ENCODE measurements at places on chromosomes 1 and 21. TPM values are rescaled to one million over a fixed set of nuclear protein-coding genes. Genes with fewer than 3 reads are reported as not detected.

Gene ZNF648
- not detected for total RNA-seq

Gene SH3BGR
- total RNA-seq: 3.3 TPM

Gene ARHGEF10L
- 20.1 TPM for total RNA-seq

Gene GGPS1
- total RNA-seq: 22.3 TPM

Gene KRTAP7-1
- not detected for total RNA-seq

Data from regular cardiac myocyte (primary cell).